Stimulated activated CD8-positive, alpha-beta memory T cell treated with anti-CD3 and anti-CD28 coated beads, Interleukin-4, amount 100 ng/mL, for 4 hours (primary cell): ENCODE measurements at places on chromosomes 7 and 10.

DNA sequence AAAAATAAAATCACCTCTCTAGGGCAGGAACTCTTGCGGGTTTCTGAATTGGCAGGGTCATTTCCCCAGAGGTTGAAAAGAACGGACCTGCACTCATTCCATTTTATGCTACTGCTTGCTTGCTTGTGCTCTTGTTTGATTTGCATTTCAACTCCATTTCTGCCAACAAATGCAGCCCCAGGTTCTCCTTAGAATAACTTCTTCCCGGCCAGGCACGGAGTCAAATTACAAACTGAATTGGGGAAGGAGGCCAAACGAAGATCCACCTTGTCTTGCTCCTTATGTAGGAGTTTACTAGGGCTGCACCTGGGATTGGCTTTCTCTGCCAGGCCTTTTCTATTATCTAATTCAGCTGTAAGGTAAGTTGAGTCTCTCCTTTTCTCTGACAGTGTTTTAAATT, 79.6 kb downstream of the HGF start:
- no peak for DNase-seq

- no peak for DNase-seq
Observed at GRCh38 chr7:152987656-152988055, 228.1 kb downstream of the ACTR3B start.

DNA sequence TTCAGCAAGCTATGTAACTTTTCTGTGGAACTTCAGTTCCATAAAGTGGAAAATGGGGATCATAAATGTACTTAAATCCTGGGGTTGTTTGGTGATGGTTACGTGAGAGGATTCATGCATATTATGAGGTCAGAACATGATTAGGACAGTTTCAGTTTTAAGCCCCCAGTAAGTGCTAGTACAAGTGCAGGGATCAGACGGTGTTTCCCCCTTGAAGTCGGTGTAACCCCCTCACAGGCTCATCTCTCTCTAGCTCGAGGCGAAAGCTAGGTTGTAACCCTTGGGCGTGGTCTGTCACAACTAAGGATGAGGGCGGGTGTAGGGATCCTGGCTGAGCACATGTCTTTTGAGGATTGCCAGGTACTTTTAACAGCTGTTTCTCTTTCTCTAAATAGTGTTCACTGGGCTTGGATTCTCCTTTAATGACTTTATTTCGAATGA, 84.7 kb downstream of the SPAG6 start:
- DNase-seq, result no peak

DNA sequence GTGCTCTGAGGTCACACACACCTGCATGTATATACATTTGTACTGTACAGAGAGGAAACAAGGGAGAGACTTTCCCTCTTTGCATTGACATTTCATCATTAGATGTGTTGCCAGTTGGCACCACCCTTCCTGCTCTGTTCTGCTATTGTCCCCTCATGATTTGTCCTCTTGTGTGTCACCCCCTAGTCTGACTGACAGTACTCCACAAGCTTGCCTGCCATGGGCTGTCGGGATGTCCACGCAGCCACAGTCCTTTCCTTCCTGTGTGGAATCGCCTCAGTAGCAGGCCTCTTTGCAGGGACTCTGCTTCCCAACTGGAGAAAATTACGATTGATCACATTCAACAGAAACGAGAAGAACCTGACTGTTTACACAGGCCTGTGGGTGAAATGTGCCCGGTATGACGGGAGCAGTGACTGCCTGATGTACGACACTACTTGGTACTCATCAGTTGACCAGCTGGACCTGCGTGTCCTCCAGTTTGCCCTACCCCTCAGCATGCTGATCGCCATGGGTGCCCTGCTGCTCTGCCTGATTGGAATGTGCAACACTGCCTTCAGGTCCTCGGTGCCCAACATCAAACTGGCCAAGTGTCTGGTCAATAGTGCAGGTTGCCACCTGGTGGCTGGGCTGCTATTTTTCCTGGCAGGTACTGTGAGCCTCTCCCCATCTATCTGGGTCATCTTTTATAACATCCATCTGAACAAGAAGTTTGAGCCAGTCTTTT, 9.4 kb downstream of the CLDN12 start:
- DNase-seq, result no peak

DNA sequence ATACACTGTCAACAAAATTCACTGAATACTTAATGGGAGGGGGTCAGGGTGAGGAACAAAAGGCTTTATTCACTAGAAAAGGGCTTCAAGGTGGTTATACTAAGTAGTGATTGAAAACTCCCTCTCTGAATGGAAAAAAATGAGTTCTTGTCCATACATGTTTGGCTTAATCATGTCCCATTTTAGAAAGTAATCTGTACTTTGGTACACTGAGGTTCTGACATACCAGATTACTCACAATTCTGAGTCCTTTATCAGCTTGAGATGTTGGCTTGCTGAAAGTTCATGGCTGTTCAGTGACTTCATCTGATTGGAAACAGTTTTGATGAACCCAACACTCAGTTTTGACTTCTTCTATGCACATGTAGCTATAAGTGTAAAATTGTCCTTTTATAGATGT, 12.8 kb upstream of the NOBOX start:
- DNase-seq, result no peak

- DNase-seq, result no peak
Observed at GRCh38 chr10:67492317-67493019, 203.5 kb downstream of the CTNNA3 start.

- no peak for DNase-seq
Observed at GRCh38 chr10:6553937-6554336, 26.1 kb downstream of the PRKCQ start.

DNA sequence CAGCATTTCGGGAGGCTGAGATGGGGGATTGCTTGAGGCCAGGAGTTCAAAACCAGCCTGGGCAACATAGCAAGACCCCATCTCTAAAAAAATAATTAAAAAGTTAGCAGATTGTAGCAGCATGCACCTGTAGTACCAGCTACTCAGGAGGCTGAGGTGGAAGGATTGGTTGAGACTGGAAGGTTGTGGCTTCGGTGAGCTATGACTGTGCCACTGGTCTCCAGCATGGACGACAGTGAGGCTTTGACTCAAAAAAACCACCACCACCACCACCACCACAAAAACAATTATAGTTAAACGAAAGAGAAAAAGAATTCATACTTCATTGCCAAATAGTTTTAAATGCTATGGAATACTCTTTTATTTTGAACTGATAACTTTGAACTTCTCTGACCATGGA, 63.4 kb downstream of the VTI1A start:
- no peak for DNase-seq

GRCh38 chr10:14527915-14528314, 197.2 kb upstream of the FRMD4A start:
- DNase-seq, result no peak

GRCh38 chr10:21721000-21721665, 187.1 kb downstream of the MLLT10 start:
- no peak for DNase-seq

DNA sequence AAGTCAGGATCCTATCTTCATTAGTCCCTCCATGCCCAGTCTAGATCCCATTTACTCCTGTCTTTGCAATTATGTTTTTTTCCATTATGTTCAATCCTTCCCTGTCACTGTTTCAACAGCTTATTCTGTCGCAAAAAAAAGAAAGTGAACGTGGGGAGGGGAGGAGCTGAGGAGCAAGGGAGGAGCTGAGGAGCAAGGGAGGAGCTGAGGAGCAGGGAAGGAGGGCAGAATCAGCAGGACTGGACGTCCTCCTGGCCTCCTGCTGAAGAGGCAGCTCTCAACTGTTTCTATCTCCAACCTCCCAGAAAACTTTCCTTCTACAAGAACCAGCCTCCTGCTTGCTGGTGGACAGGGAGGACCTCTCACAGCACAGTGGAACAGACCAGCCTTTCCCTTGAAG, 26.0 kb downstream of the LARP4B start:
- DNase-seq, result no peak

DNA sequence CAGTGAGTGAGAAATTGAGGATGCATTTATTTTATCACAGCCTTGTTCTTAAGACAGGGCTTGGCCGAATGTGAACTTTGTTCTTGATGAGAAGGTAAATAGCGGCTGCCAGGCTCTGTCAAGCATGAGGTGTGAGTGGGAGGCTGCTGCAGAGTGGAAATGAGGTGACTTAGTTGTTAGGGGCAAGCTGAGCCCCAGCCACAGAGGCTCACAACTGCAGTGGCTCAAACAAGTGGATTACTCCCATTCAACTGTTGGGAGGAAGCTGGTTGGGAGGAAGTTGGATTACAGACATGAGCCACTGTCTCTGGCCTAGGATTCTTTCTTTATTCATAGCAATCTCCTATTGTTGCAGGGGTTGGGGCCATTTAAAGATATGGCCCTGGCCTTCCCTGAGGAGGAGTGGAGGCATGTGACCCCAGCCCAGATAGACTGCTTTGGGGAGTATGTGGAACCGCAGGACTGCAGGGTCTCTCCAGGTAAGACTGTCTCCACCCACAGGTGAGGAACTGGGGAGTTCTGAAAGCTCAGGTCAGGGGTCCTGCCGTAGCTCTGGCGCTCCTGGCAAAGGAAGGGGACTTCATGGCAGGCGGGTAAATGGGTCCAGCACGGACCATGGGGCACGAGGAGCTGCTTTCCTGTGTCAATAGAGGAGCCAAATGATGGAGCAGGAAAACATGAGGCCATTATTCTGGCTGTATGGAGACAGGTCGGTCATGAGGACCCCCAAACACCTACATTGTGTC, 7.1 kb downstream of the ZSCAN25 start:
- DNase-seq, result no peak

GRCh38 chr10:19728376-19728775, 87.9 kb upstream of the PLXDC2 start:
- no peak for DNase-seq

DNA sequence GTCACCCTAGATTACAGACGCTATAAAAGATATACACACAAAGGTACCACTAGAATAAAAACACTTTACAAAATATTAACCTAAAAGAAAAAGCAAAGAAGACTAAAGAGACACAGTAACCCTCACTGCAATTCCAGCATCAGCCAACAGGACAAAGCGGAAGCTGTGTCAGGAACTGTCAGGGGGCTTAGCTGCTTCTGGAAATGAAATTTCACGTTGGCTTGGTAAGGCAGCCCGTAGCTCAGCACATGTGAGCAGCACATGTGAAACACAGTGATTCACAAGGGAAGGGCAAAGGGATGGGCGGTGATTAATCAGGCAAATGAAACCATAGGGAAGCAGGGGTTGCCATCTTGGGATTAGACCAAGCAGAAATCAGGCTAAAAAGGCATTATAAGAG, 195.4 kb downstream of the MGMT start:
- DNase-seq, result no peak
